ENCODE measurements at places on chromosomes 11 and 22.

GRCh38 chr11:29353833-29354232, 663.0 kb downstream of the KCNA4 start:
- no peak for DNase-seq

- no peak for DNase-seq
These were observed 3.6 kb downstream of the FAT3 start for GRCh38 chr11:92227959-92228935.

GRCh38 chr11:35126879-35127581, 11.9 kb upstream of the CD44 start:
- DNase-seq: no peak

DNA sequence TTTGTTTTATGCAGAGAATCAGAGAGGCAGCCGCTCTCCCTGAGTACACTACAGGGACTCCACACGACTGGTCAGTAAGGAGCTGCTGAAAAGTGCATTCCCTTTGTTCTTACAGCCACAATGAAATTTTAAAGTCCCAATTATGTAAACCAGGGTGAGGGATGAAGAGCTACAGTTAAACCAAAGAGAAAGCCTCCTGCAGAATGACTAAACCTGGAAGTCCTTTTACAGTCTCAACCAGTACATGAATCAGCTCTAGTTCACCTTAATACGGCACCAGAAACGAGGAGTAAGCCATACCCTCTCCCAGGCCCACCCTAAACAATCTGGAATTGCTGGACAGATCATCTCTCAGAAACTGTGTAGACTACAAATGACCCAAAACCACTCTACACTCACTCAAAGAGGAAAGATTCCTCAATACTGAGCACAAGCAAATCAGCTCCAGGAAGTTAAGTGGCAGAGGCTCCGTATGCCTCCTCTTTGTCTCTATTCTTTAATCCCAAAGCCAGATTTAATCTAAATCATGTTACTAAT, 113.1 kb downstream of the RBFOX2 start:
- DNase-seq: no peak

DNA sequence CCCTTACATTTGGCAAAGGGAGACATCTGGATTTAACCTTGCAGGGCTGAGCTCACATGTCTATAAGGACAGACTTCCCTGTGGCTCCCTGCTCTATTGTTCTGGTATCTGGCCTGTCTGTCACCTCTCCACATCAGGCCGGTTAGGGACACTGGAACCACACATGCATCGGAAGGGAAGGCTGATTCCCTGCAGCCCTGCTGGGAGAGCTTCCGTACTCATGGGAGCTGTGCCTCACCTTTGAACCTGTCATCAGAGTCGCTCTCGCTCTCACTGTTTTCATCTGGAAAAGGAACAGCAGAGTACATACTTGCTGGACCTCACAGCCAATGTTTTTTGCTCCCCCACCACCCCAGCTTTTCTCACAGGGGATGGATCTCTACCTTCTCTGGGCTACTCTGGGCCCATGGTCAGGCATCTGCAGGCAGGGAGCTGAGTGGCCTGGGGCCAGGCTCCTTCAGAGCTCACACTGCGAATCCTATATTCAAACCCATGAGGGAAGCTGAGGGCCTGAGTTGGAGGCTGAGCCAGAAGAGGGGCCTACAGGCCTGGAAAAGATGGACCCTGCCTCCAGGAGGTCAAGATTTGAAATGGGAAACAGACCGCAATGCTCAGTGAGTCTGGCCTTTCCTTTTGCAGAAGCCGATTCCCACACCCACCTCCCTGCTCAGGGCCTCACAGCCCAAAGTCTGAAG, 31.3 kb downstream of the RPL27A start:
- DNase-seq: no peak

- no peak for DNase-seq
These were observed 68.1 kb downstream of the CCDC81 start for GRCh38 chr11:86442827-86443226.

- no peak for DNase-seq
These were observed 59.3 kb downstream of the GGTLC2 start for GRCh38 chr22:22703715-22704114.

DNA sequence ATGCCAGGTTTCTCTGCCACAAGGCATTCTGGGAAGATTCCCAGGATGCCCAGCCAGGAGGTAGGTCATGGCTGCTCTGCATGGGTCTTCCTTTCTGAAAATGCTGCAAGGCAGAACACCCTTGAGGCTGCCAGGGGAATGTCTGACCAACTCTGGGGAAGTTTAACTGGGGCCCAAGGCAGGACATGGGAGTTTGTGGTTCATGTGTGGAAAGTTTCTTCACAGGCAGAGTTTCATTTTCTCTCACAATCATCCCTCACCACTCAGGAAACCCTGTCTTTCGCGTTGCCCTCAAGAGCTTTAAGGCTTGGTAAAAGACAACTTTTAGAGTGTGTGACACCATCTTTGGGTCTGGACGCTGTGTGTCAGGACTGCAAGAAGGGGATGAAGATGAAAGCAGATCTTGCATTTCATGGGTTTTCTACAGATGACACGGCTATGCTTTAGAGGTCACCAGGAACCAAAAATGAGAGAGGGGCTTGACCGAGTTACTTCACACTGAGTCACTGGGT, 133.5 kb downstream of the CD44 start:
- DNase-seq: no peak

DNA sequence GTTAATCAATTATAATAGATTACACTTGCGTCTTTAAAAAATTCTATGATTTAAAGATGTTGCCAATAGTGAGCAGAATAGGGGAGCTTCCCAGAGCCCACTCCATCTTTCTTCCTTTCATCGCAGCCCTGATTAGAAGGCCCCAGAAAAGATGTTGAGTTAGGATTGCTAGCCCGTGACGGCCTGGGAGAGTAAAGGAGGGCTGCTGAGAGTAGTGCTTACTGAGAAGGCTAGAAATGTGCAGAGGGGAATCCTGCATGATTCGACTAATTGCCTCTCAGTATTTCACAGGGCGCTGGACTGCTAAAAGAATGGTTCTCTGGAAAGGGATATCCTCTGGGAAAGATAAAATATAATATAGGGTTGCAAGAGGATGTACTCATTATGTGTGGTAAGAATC, 160.5 kb downstream of the C11orf87 start:
- DNase-seq: no peak

- no peak for DNase-seq
These were observed 398.6 kb upstream of the ANO5 start for GRCh38 chr11:21794306-21794705.

DNA sequence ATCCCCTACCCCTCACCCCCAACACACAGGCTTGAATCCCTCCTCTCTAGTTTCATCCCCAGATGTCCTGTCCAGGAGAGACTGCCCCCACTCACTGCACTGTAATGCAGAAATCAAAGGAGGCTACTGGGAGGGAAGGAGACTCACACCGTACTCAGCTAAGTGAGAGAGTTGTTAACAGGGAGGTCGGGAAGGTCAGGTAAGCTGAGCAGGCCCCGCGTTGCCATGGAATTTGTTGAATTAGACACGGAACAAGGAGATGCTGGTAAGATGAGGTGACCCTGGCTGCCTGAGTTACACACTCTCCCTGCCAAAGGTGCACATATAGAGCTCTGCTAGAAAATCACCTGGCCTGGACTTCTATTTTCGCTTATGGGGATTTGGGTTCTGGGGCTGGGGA, 197.9 kb downstream of the NXPE2 start:
- DNase-seq: no peak

- DNase-seq: no peak
These were observed 131.7 kb downstream of the MICAL2 start for GRCh38 chr11:12241971-12242672.

GRCh38 chr22:45426387-45426786, 12.9 kb downstream of the RIBC2 start:
- DNase-seq: no peak

DNA sequence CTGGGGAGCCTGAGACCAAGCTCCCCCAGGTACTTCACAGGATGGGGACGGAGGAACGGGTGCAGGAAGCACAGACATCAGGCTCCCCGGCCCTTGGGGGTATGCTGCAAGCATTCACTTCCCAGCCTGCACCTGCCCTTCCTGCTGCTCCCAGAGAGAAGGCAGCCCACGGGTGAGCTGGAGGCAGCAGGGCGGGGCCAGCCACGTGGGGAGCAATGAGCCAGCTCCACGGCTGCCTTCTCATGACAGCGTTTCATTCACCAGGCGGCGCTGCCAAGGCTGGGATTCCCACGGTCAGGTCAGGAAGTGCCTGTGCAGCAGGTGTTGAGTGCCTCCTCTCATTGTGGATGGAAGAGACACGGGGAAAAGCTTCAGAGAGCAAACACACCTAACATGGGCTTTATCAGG, 14.5 kb upstream of the PHLDA2 start:
- no peak for DNase-seq

- no peak for DNase-seq
These were observed 76.4 kb downstream of the GGTLC2 start for GRCh38 chr22:22720724-22721261.

- no peak for DNase-seq
These were observed 404.1 kb downstream of the TBC1D22A start for GRCh38 chr22:47166446-47167016.

DNA sequence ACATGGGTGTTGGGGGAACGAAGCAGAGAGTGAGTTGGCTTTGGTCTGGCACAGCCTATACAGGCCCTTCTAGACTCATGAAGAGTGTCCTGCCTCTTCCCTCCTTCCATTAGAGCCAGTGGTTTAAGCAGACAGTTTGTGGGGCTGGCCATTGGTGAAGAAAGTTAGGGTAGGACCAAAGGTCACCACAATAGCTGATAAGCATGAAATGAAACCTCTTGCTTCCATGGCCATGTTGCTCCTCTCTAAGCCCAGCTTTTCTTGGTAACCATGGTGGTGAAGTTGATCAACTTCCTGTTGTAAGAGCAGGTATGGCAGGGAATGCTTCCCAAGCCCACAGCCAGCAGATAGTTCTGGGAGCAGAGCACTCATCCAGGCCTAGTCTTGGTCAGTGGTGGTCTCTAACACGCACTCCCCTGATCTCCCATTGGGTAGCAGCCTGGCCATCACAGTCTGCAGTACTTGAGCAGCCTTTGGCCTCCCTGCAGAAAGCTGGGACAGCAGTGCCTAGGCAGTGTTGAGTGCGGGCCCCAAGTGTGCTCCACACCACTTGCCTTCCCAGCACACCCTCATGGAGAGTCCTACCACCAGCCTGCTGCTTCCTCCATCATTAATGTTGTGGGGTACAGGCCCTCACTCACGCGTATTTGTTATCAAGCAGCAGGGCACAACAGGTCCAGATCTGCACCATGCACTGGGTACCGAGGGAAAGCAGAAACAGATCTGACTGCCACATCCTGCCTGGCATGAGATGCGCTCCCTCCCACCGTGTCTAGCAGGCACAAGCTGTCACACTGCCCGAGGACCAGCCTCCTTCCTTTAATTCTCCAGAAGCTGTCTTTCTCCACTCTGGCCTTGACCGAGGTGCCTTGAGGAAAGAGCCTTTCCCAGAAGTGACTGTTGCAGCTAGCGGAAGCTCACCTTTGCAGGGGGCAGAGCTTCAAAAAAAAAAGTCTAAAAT, 65.8 kb upstream of the SUSD2 start:
- DNase-seq: no peak

GRCh38 chr11:105610871-105611571, 1.1 kb downstream of the GRIA4 start:
- DNase-seq: no peak

DNA sequence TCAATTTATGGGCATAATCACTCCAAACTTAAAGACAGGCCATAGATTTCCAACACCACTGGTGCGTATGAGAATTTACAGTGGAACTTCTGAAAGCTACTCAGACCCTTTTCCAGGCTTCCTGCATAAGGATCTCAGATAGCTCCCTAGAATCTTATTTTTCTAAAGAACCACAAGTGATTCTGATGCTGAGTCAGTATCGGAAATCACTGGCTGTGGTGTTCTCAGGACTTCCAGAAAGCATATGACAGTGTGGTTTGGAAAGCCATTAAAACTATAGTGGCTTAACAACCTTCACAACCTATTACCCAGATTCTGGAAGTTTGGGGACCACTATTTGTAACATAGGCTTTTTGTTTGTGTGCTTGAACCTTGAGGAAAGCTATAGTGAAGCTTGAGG, 756.0 kb downstream of the DLG2 start:
- no peak for DNase-seq

DNA sequence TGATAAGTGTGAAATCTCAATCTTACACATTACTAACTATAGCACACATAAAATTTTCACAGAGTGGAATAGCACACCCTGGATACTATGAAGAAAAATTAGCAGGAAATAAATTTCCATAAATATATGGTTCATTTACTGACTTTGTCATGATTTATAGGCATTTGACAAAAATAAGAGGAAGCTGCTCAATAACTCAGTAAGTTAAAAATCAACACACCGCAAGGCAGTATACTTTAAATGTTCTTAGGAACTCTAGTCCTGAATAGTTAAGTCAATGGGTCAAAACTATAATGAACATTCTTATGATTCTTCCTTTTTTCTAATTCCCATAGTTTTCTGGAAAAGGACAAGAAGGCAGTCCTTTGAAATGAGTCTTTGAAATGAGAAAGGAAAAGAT, 1557.8 kb upstream of the RAG2 start:
- DNase-seq: no peak

DNA sequence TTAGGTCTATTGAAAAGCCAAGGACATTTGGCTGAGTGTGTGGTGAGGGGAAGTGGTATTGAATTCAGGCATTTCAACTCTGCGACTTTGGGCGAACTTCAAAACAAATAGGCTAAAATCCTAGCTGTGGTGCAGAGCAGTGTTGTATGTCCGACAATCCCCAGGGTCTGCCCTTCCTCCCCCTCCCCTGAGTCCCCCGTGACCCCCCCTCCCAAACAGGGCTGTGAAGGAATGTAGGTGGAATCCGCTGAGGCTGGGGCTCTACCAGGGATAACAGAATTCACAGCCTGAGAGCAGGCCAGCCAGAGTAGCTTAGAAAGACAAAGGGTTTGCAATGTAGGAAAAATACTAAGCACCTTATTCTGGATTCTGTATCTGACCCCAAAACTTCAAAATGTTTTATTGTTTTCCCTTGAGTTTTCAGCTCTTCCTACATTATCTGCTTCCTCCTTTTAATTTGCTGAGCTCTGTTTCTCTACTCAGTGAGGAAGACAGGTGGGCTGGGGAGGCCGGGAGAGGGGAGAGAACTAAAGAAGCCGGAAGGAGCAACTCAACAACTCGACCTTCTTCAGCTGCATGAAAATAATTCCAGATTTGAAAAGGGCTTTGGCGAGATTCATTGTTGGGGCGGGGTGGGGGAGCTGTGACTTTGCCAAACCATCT, 315.2 kb downstream of the BLID start:
- no peak for DNase-seq

GRCh38 chr11:15707971-15708370, 593.2 kb downstream of the INSC start:
- no peak for DNase-seq

GRCh38 chr11:6746626-6747025, 25.1 kb downstream of the OR2AG2 start:
- no peak for DNase-seq

- DNase-seq: no peak
These were observed 325.7 kb upstream of the PITPNB start for GRCh38 chr22:28244757-28245156.
